ENCODE measurements at places on chromosomes 4 and X.

DNA sequence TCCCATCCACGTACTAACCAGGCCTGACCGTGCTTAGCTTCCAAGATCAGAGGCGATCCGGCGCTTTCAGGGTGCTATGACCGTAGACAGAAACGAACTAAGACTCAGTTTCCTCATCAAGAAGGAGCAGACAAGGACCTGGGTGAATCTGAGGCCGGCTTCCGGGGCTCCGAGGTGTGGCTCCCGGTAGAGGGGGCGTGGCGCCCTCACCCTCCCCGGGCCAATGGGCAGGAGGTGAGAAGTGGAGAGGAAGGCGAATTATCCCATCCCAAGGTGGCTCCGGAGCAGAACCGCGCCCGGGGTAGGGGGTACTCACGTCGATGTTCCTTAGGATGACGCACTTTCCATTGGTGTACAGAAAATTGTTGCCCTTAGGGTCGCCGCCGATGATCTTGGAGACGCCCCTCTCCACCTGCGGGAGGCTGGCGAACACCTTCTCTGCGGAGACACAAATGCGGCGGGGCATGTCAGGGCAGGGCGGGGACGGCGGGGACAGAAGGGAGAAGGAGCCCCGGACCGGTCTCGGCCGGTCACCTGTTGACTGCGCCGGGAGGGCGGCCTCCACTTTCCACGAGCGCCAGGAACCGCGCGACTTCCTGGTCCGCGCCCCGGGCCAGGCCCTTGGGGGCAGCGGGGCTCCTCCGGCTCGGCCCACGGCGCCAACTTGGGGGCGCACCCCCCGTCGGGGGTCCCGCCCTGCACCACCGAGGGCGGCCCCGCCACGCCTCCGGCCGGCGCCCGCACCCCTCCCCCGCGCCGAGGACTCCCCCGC, 616 bp downstream of the WDR1 start:
- DNase-seq = no peak

DNA sequence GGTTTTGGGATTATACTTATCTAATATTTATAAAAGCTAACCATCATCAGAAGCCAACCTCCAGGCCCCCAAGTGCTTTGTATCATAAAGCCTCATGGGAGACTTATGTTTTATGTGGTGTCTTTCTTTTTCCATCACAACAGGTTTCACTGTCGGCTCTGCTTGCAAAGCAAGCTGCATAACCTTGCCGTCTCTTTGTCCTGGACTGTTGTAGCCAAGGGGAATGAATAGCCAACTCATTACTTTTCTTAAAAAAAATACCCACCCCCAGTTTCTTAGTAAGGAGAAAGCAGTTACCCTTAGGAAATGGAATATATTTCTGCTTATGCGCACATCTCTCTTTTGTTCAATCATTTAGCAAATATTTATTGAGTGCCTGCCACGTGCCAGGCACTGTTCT, 40.7 kb downstream of the FAM184B start:
- no peak for DNase-seq

DNA sequence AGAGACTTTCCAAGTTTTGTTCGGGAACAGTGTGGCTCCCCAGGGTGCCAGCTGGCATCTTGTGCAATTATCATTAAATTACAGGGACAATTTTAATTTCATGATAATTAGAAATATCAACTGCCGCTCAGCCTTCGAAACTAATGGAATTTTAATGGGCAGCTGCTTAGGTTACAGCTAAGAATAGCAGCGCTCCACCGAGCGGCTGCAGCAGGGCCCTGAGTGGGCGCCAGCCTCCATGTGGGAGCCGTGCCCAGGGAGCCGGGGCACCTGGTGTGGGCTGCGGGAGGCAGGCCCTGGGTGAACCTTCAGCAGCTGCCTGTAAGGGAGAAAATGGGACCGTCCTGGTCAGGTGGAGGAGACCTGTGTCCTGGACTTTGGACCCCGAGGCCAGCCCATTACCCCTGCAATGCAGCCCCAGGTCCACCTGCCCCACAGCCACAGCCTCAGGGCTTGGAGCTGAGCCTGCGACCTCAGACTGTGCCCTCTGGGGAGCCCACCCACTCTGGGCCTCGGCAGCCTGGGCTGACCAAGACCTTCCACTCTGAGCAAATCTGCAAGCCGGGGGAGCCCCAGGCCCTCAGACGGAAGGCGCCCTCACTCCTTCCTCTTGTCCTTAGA, 21.1 kb downstream of the MSANTD1 start:
- DNase-seq = no peak

DNA sequence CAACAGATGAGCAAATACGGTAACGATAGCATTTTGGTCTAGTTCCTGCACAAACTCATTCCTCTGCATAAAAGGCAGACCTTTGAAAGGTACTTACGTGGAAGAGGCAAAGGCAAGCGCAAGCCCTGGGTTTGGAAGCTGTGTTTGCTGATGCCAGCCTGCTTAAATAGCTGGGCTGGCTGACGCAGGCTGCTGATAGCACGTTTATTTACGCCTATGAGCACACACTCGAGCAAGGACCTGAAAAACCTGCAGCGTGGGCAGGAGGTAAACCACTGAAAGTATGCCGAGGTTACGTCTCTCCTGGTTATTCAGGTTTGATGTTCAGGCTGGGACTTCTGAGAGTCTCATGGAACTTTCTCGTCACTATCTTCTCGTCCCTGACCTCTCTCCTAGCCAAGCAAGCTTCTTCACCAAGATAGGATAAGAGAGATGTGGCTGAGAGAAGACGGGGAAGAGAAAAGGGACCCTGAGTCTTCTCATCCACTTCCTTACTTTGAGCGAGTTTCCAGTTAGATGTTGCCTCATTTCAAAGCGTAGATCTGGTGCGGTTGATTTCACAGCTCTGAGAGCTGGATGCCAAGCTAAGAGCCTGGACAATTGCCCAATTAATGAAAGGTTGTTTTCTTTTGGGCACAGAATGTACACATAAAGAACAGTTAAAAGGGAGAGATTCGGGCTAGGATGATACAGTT, at the start of gene HOPX:
Gene HOPX (minus strand): TSS at position 139 of the 695 bp plus-strand sequence. CDS start 23,480 bp downstream, outside the sequence.
- DNase-seq = no peak

- DNase-seq = no peak
Observed at GRCh38 chr4:57494821-57495220, 384.6 kb upstream of the IGFBP7 start.

GRCh38 chrX:39519030-39519488, 578.7 kb downstream of the BCOR start:
- DNase-seq = no peak

DNA sequence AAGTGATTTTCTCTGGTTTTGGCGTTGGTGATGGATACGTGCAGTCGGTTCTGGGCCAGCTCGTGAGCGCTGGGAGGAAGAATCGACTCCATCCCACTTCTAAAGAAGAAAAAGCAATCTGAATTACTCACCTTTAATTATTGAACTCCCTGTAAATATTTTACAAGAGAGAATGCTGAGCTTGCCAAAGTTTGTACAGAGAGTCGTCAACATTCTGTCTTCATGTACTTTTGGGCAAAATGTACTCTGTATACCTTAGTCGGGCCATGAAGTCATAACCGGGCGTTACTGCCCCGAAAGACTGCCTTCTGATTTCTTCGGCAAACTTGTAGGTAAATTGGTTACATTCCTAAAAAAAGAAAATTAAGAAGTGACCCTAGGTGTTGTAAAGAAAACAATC, 5.5 kb downstream of the PNPLA4 start:
- DNase-seq = no peak

GRCh38 chr4:40933272-40934053, 183.7 kb downstream of the NSUN7 start:
- DNase-seq = no peak

DNA sequence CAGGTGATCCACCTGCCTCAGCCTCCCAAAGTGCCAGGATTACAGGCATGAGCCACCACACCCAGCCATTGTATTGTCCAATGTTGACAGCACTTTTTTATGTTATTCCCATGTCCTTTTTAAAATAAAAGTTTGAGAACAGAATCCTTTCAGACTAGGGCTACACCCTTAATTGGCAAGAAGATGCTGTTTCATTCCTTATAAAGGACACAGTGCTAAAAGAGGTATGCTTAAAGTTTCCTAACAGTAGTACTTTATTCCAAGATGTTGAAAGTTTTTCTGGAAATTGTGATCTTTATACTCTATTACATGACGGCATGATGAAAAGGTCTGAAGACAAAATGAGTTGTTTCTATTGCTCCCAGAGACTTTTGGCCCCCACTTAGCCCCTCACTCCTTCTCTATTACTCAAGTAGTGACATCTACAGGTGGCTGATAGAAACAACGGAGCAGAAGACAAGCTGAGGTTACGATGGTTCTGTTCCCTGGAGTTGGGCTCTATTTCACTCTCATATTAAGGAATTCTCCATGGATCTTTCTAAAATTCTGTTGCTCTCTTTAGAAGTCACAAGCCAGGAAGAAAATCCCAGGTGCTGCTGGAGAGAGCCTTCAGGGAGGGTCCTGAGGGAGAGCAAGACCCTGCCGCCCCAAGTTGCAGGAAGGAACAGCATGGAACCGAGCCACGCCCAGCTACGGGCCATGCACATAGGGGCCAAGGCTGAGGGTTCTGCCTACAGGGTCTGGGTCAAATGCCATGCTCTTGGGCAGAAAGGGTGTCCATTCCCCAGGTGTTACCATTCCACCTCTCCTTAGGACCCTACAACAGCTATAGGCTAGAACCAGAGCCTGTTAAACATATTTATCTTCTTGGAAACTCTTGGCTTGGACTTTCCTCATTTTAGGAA, 22.8 kb downstream of the RPL9 start:
- DNase-seq = no peak

DNA sequence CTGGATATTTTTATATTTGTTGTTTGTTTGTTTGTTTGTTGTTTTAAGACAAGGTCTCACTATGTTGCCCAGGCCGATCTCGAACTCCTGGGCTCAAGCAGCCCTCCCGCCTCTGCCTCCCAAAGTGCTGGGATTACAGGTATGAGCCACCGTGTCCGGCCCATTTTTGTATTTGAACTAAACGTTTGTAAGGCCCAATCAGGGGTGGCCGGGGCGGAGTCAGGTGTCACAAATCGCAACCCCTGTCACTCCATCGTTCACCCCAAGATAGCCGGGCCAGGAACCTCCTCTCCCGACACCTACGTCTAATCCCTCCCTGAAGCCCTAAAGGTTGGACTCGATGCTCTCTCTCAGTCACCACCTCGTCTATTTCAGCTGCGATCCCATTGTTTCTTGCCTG, 722 bp upstream of the EFHC2 start:
- no peak for DNase-seq

- peak; percentile 50 for DNase-seq
Observed at GRCh38 chr4:2047031-2047660, 12.0 kb upstream of the NAT8L start.

DNA sequence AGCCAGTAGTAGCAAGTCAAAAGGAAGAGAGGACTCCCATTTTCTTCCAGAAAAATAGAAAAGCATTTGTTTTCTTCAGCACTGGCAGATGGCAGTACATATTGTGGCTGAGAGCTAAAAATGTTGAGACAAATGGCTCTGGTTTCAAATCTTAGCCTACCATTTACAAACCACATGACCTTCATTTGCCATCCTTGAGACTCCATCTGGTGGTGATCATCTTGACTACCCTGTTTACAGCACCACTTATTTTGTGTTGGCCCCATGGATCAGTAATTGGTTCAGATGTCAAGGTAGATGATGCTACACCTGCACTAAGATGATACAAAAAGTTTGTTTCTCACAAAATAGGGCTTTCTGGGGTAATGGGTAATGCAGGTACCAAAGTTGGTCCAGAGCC, 951.8 kb upstream of the IGFBP7 start:
- DNase-seq = no peak

- no peak for DNase-seq
Observed at GRCh38 chr4:89469516-89469915, 161.9 kb upstream of the GPRIN3 start.

- no peak for DNase-seq
Observed at GRCh38 chr4:66567551-66567950, 897.3 kb upstream of the EPHA5 start.

DNA sequence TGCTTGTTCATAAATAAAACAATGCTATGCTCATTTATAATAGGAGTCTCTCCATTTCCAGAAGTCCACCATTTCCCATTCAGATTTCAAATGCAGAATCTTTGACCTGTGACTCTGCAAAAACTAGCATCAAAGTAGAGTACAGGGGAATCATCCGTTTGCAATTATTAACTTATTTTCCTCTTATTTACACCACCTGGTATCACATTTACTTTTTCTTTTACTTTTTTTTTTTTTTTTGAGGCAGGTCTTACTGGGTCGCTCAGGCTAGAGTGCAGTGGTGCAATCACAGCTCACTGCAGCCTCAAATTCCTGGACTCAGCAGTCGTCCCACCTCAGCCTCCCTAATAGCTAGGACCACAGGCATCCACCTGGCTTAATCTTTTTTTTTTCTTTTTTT, 37.6 kb downstream of the RBM47 start:
- DNase-seq = no peak

GRCh38 chr4:138616775-138617174, 374.6 kb upstream of the SLC7A11 start:
- DNase-seq = no peak

DNA sequence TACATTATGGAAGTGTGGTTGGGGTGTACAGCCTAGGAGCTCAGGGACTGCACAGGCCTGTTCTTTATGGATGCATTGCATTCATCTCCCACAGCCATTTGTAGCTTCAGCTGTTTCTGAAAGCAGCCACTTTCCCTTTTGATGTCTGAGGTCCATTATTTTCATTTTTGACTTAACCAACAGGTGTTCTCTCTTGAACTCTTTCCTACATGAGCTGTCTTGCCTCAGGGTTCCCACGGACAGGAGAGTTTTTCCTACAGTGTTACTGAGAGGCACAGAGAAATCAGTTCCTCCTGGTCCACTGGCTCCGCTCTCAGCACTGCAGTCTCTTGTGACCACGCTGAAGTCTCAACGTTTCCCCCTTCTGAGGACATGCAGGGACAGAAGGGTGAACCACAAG, 87.2 kb downstream of the RASL11B start:
- DNase-seq = no peak

GRCh38 chr4:9898596-9899305, 117.3 kb downstream of the DRD5 start:
- DNase-seq = no peak

DNA sequence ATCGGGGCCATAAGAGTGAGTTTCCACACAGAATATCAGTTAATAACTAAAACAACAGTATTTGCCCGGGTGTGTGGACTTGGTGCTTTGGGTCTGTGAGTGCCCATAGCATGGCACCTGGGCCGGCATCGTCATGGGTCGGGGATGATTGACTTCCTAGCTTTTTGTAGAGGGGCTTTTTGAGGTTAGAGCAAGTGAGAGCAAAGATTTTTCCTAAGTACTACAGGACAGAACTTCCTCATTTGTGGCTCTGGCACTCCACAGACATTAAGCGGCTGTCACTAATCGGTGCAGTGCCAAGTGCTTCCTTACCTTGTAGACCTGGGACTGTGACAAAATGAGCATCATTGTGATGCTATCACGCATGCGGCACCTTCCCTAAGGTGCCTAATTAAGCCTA, 81.0 kb downstream of the SHROOM2 start:
- DNase-seq = no peak

GRCh38 chrX:39063702-39064101, 262.4 kb downstream of the MID1IP1 start:
- no peak for DNase-seq

DNA sequence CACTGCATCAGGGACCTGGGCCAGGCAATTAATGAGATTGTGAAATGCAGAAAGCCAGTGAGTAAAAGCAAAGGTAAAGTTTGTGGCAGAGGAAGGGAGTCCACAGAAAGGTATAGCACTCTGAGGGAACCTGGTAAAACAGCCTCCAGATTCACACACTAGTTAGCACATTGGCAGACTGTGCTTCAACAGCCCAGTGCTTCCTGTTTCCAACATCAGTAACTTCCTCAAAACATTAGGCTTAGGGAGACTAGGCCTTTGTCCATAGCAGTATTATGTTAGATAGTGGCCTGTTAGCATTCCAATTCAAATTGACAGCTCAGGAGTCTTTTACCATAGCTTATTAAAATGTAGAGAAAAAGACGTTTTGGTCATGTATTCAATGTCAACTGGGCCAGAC, 582.6 kb upstream of the ACTRT1 start:
- no peak for DNase-seq

All from ascending aorta (tissue), 2 donors.